ENCODE measurements at places on chromosomes 4 and X.

DNA sequence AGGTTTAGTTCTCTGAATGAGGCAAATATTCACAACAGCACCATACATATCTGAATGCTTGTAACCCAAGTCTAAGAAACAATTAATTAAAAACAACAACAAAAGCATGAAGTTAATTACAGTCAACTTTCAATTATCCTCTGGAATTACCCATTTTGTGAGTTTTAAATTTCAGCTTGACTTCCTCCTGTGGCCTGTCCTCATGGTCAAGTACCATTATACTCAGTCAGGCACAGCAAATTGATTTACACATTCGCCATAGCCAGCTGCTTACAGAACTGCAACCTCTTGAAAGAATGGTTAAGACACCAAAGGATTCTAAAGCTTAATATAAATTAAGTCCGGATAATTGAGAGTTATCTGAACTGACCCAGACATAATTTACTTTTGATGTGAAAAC lies 306.5 kb downstream of the CAMK2D start:
- DNase-seq: no peak

DNA sequence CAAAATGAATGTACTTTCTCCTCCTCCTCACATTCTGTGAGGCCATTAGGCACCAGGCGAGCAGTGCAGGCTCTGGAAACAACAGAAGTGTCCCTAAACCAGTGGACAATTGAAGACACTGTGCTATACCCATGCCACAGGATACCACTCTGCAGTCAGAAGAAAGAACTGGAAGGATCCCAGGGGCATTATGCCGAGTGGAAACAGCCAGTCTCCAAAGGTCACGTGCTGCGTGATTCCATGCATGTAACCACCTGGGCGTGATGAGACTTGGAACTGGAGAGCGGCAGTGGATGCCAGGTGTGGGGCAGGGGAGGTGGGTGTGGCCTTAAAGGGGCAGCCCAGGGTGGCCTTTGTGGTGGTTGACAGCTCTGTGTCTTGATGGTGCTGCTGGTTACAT lies 139.4 kb downstream of the EVC2 start:
- no peak for DNase-seq

GRCh38 chrX:11792461-11793421 lies 34.7 kb downstream of the MSL3 start:
- peak; percentile 55 for DNase-seq

DNA sequence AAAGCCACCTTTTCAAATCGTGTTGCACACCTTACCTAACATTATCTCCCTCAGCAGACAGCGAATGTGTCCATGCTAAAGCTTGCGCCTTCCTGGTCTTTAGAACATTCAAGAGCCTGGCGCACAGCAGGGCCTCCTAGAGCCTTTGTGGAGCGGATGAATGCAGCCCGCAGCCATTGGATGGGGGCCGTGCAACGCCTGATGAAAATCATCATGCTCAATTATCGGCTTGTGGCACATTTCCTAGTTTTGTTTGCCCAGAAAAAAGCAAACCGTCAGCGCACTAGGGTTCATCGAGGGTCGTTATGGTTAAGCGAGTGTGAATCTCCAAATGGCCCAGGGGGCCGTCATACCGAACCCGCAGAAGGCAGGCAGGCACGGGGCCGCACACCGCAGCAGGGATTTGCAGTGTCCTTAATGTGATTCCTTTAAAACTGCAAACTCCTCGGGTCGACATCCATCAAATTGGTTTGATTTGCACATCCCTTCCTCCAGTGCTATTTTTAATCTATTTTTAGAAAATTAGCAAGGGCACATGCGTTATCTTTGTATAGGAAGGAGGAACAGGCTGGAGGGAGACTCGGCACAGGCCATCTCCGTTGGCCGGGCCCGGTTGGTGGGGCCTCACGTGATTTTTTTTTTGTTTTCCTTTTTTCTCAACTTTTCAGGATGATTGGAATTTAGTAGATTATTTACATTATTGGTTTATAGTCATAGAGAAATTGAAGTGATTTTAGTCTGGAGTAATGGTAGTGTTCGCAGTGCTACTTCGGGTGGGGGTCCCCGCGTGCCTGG lies 53.1 kb downstream of the ABLIM2 start:
- DNase-seq: no peak

DNA sequence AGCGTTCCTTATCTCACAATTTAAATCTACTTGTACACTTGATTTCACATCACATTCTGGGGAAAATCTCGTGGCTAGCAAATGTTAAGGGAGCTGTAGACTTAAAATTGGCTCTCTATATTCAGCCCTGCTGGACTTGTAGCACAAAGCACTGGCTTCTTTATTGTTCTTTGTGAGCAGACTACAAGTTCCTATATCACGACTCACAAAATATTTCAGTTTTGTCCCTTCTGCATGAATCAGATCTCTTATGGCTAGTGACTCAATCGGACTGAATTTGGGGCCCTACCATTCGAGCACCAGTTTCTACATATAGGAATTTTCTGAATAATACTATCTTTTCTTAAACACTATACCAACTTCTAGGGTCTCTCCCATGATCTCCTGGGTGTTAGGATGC lies 390.1 kb downstream of the ADAM29 start:
- DNase-seq: no peak

All from activated CD4-positive, alpha-beta T cell treated with anti-CD3 and anti-CD28 coated beads, Interleukin-2, amount 50 U/mL, for 4 hours (primary cell).